ENCODE measurements at places on chromosomes 4 and X.

- DNase-seq: no peak
Measured at GRCh38 chrX:22730542-22730941, 269.2 kb upstream of the DDX53 start.

- no peak for DNase-seq
Measured at GRCh38 chr4:88792821-88793220, 95.2 kb upstream of the NAP1L5 start.

DNA sequence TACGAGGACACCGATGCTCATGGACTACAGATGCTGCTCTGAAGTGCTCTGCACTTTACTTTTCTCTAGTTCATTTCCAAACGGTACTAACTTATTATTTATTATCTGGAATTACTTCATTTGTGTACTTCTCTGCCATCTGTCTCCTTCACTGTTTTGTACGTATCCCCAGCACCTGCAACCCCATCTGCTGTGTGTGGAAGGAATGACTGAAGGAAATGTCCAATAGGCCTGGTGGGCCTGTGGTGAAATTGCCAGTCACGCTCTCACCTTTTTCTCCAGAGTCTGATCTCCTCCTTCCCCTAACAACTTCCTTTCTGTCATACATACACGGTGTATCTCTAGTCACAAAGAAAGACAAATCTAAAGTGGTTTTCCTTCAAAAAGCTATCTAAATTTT, 12.9 kb downstream of the TMEM154 start:
- DNase-seq: no peak

DNA sequence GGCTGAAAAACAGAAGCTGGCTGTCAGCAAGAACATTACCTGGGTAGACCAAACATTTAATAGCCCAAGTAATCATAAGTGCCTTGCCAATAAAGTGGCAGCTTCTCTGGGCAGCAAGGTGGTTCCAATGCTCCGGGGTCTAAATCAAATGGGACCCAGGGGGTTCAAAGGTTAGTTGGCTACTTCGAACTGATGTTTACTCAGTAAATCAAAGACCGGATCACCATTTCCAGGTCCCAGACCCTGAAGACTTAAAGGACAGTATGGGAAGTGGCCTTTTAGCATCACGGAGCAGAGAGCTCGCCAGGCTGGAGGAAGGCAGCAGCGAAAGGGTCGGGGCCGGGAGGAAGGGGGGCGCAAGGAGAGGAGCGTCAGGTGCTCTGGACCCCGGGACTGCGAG, 1.0 kb downstream of the SH3KBP1 start:
- DNase-seq: peak; percentile 6

DNA sequence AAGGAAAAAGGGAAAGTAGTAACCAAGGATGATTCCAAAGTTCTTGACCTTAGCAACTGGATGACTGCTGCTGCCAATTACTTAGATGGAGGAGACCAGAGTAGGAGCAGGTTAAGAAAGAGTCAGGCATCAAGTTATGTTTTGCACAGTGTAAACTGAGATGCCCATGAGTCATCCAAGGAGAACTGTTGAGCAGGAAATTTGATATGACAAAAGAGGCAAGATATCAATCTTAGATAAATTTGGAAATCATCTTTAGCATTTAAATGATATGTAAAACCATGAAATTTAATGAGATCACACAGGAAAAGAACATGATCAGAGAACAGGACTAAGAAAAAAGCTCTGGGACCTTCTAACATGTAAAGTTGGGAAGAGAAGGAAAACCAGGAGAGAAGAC, 361.3 kb downstream of the OPHN1 start:
- no peak for DNase-seq
